ENCODE measurements at places on chromosomes 1 and 21.

- DNase-seq, result no peak
Observed at GRCh38 chr1:89927049-89927448, 67.9 kb upstream of the ZNF326 start.

DNA sequence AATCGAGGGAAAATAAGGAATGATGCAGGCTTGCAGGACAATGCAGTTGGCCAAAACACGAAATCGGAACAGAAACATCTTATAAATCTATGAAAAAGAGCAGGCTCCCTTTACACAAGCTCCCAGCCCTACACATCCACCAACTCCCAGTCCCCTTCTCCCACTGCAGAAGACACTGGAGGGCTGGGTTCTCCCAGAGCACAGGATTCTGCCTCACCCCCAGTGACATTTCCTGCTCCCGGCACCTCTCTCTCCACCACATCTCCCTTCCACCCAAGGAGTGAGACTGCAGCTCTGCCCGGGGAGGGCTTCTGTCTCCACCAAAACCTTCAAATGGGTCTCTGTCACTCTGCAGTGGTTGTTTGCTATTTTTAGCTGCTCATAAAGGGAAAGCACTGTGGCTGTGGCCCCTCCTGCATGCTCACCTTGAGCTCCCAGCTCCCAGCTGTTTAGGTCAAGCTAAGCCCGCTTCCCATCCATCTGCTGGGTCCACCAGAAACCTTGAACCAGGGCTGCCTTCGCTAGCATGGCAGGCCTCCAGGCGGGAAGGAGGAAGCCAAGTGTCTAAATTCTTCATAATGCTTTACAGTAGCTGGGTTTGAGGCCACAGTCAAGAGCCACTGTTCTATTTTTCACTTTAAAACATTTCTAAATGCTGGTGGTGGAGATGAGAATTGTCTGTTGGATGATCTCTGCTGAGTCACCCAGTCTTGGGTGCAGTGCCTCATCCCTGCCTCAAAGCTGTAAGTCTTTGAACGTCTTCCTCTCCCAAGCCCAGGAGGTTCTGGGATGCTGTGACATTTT is 3.3 kb upstream of the C2CD2 start:
- no peak for DNase-seq

DNA sequence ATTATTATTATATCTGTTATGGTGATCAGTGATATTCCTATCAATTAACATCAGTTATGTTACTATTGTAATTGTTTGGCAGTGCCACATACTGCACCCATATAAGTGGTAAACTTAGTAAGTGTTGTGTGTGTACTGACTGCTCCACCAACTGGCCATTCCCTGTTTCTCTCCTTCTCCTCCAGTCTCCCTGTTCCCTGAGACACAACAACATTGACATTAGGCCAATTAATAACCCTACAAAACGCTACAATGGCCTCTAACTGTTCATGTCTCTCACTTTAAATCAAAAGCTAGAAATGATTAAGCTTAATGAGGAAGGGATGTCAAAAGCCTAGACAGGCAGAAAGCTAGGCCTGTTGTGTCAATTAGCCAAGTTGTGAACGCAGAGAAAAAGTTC is 6.6 kb upstream of the THRAP3 start:
- no peak for DNase-seq

- peak; percentile 72 for DNase-seq
Observed at GRCh38 chr1:211352985-211353515, 26.4 kb downstream of the TRAF5 start.

Measured in Caco-2 (cell line).